ENCODE measurements at places on chromosomes 1 and 21. TPM values are rescaled to one million over a fixed set of nuclear protein-coding genes. Genes with fewer than 3 reads are reported as not detected.

GRCh38 chr1:33169290-33170055 is 12.4 kb downstream of the TRIM62 start:
- no peak overlapping the region for H3K4me3 ChIP-seq
- no peak overlapping the region for H3K27ac ChIP-seq
- no peaks in the 10 kb centered on the region for H3K4me1 ChIP-seq
- no peaks in the 10 kb centered on the region for H3K36me3 ChIP-seq
- no peaks in the 10 kb centered on the region for H3K27me3 ChIP-seq

DNA sequence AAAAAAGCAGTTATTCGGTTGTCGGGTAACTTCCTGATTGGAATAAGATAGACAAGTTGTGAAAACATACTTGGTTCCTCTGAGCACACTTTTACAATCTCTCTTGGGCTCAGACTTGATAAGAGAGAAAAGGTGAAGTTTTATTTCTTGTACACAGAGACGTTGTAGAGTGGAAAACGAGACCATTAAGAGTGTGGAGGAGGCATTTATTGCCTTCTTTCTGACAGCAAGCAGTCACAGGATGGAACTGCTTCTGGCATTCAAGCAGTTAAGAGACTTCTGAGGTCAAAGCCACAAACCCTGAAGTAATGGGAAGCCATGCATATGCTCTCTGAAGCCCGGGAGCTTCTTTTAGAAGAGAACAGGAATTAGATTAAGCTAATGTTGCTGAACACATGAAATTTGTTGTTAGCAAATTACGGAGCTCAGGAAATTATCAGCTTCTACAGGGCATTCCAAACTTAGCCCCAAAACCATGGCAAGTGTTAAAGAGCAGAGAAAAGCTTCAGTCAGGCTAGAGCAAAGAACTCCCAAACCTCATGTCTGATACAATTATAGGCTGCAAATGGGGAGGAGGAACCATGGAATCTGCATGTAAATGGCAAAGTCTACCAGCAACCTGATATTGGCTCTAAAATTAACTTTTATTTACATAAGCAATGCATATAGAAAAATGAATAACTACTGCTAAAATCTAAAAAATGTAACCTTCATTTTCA is 26.0 kb downstream of the S1PR1 start:
- no peak overlapping the region for H3K4me3 ChIP-seq
- H3K36me3 ChIP-seq = no peaks in the 10 kb centered on the region
- H3K4me1 ChIP-seq = peaks cover 4% of the 10 kb centered on the region

GRCh38 chr1:67834246-67834877 is 1.1 kb upstream of the GNG12 start:
- no peak overlapping the region for H3K4me3 ChIP-seq
- no peaks in the 10 kb centered on the region for H3K4me1 ChIP-seq
- no peak for DNase-seq
- H3K27ac ChIP-seq = no peak overlapping the region

DNA sequence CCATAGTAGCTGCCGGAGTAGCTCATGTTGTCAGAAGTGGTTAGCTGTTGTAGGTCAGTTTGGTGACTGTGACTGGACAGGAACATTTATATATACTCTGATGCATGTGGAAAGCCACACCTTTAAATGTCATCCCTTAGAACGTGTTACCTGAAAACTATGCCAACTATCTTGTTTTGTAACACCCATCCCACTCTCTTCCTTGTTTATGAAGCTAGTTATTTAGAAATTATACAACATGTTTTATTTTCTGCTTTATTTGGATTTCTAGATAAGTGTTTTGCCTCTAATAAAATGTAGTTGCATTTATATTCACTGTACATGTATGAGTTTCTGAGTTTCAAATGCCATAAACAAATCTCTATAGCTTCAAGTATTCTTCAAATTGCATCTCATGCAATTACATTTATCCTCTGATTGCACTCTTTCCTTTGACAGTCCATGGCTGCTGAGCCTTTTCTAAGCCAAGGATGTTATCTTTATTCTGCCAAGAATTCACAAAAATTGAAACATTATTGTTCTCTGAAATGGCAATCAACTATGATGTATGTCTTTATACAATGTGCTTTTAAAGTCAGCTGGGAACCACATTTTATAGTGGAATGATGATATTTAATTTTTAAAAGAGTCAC is at the start of gene KRTAP19-7:
TSS of gene KRTAP19-7 (minus strand) at position 51 of the 632 bp plus-strand sequence. CDS start at position 26, 25 bp downstream.
- H3K27ac ChIP-seq = no peak within 1 kb of the TSS
- H3K27me3 ChIP-seq = no peaks in the 10 kb centered on the region
- H3K36me3 ChIP-seq = no peaks in the 10 kb centered on the region
- no peak within 1 kb of the TSS for H3K4me3 ChIP-seq
- no peak for DNase-seq

HMCN1 gene
- 1.3 TPM for total RNA-seq

IL10 gene
- total RNA-seq = 0.29 TPM

Measured in colonic mucosa (tissue), 4 donors.